T-cell (primary cell): ENCODE measurements at places on chromosomes 6 and 20. TPM values are rescaled to one million over a fixed set of nuclear protein-coding genes. Genes with fewer than 3 reads are reported as not detected.
A peak's percentile ranks its signal among the peaks of the same experiment; 100 is the strongest.

GRCh38 chr6:13814938-13815575, 700 bp upstream of the MCUR1 start:
- no peak for DNase-seq
- H3K36me3 ChIP-seq = no peaks in the 10 kb centered on the region
- H3K27ac ChIP-seq = peak overlapping the region; percentile 55
- H3K27me3 ChIP-seq = no peaks in the 10 kb centered on the region
- H3K4me1 ChIP-seq = peaks cover 12% of the 10 kb centered on the region
- H3K4me3 ChIP-seq = peak overlapping the region; percentile 42

GRCh38 chr20:926670-927069, 10.5 kb upstream of the ANGPT4 start:
- H3K27me3 ChIP-seq = peaks cover 11% of the 10 kb centered on the region
- no peak for DNase-seq
- H3K4me3 ChIP-seq = no peak overlapping the region
- no peak overlapping the region for H3K27ac ChIP-seq

DNA sequence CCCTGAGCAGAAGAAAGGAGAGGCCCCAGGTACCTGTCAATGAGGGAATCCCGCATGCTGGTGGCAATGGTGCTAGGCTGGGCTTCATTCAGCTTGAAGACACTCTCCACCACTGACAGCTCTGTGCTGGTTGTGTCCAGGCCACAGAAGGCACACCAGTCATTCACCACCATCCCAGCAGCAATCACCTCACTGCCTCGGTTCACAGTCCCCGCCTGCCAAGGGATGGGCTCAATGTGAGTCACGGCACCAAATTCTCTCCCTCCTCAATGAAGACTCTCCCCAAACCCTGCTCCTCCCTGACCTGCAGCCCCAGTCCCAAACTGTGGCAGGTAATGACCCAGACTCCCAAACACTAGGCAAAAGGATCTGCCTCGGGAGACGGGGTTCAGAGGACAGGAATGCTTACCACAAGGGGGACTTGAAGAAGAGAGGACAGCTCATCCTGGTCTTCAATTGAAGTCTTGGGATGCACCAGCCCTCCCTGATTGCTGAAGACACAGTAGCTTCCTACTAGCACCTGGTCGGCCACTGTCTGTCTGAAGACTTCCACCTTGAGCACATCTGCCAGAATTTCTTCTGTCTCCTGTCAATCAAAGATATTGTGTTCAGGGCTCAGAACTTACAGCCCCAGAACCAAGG, 1.7 kb upstream of the MMP24OS start:
- H3K27me3 ChIP-seq = no peaks in the 10 kb centered on the region
- peaks cover 6% of the 10 kb centered on the region for H3K4me1 ChIP-seq
- no peak overlapping the region for H3K4me3 ChIP-seq

- H3K27ac ChIP-seq = peak overlapping the region; percentile 64
- H3K27me3 ChIP-seq = no peaks in the 10 kb centered on the region
- H3K4me1 ChIP-seq = peaks cover 20% of the 10 kb centered on the region
- H3K36me3 ChIP-seq = no peaks in the 10 kb centered on the region
- peak; percentile 5 for DNase-seq
Observed at GRCh38 chr6:34792605-34793500, 970 bp downstream of the BLTP3A start.

Gene POFUT1
- 18.5 TPM for total RNA-seq

DNA sequence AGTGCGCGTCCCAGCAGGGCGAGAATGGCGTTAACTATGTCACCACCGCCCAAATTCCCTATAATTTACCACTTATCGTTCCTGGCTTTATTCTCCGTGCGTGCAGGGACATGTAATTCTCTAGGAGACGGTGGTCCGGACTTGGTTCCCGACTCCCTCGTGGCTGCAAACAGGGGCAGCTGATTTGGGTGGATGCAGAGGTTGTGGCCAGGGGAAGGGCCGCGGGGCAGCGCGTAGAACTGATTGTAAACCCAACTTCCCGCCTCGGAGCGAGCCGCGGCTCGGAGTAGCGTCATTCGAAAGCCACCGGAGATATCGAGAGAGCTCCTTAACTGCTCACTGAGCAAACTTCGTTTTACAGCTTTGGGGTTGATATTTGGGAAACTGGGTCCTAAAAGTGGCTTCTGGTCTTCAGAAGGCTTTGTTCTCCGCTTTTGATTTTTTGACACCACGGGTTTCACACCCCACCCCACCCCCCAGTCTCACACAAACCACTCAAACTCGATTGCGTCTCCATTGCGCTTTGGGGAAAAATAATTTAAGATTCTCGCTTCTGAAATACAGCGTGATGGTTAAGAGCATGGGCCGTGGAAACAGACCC, 17.5 kb upstream of the ZSCAN9 start:
- peaks cover 37% of the 10 kb centered on the region for H3K27me3 ChIP-seq
- no peak for DNase-seq
- H3K4me1 ChIP-seq = peaks cover 22% of the 10 kb centered on the region
- no peak overlapping the region for H3K27ac ChIP-seq

Gene RAET1G
- total RNA-seq = not detected

Gene POM121L2
- not detected for total RNA-seq

- H3K4me1 ChIP-seq = peaks cover 6% of the 10 kb centered on the region
- H3K27me3 ChIP-seq = no peaks in the 10 kb centered on the region
- DNase-seq = no peak
- no peak overlapping the region for H3K4me3 ChIP-seq
- H3K36me3 ChIP-seq = no peaks in the 10 kb centered on the region
- no peak overlapping the region for H3K27ac ChIP-seq
Observed at GRCh38 chr6:47483516-47483852, 5.9 kb downstream of the CD2AP start.

- peak overlapping the region; percentile 98 for H3K4me3 ChIP-seq
- H3K27me3 ChIP-seq = no peaks in the 10 kb centered on the region
- no peak overlapping the region for H3K27ac ChIP-seq
- DNase-seq = no peak
- no peaks in the 10 kb centered on the region for H3K36me3 ChIP-seq
- peaks cover 44% of the 10 kb centered on the region for H3K4me1 ChIP-seq
Observed at GRCh38 chr6:122400462-122401089, 1.1 kb downstream of the HSF2 start.

DNA sequence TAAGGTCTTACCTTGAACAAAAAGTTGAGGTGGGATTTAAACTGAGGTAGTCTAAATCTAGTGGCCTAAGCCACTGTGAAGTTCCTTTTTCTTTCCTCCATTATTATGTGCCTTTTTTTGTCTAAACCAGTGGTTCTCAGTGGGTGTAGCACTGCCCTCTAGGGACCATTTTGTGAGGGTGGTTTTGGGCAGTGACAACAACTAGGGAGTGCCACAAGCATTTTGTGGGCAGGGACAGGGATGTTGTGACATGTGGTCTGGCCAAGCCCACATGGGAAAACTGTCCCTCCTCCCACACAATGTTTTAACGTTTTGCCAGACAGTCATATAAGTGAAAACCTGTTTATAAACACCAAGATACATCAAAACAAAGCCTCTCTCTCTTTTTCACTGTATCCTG, 899.4 kb upstream of the FLRT3 start:
- H3K4me1 ChIP-seq = no peaks in the 10 kb centered on the region
- H3K27ac ChIP-seq = no peak overlapping the region
- H3K27me3 ChIP-seq = no peaks in the 10 kb centered on the region
- no peak for DNase-seq
- no peak overlapping the region for H3K4me3 ChIP-seq
- H3K36me3 ChIP-seq = no peaks in the 10 kb centered on the region

- peaks cover 5% of the 10 kb centered on the region for H3K4me1 ChIP-seq
- H3K36me3 ChIP-seq = no peaks in the 10 kb centered on the region
- H3K27ac ChIP-seq = no peak overlapping the region
- no peak overlapping the region for H3K4me3 ChIP-seq
- DNase-seq = no peak
Observed at GRCh38 chr6:148854096-148854495, 107.3 kb downstream of the UST start.

DNA sequence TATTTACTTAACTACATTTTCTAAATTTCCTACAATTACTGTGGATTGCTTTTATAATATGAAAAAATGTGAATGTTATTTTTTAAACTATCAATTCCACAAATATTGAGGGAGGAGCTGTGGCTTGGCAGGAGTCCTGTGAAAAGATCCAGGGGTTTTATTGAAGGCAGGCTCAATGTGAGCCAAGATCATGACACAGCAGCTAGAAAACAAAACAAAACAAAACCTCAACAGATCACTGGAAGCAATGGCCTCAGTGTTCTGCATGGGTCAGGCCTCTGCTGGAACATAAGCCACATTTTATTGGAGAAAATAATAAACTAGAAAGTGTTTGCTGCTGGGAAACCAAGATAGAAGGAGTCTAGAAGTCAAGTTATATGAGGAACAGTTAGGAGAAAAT, 19.4 kb upstream of the RCAN2 start:
- H3K27me3 ChIP-seq = no peaks in the 10 kb centered on the region
- no peak for DNase-seq
- no peaks in the 10 kb centered on the region for H3K36me3 ChIP-seq
- no peaks in the 10 kb centered on the region for H3K4me1 ChIP-seq
- no peak overlapping the region for H3K4me3 ChIP-seq

GRCh38 chr6:144909753-144910285, 624.7 kb downstream of the UTRN start:
- H3K27ac ChIP-seq = no peak overlapping the region
- no peak for DNase-seq
- H3K4me3 ChIP-seq = no peak overlapping the region
- H3K36me3 ChIP-seq = no peaks in the 10 kb centered on the region

Gene VGLL2
- total RNA-seq = not detected

DNA sequence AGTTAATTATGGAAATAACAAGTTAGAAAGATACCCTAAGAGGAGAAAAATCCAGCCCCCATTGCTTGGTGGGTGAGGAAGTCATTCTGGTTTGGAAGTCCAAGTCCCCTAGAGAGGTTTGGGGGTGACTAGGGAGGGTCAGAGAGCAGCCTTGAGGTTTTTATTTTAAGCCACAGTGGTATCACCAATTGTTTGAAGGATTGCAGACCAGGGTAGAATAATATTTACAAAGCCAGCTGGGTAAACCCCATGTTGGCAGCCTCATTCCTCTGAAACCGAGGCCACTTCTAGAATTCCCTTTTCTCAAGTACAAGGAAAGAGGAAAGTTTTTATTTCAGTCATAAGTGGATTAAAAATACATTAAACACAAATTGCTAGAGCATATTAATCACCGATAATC, 99.7 kb downstream of the TMEM170B start:
- no peaks in the 10 kb centered on the region for H3K4me1 ChIP-seq
- no peak overlapping the region for H3K4me3 ChIP-seq
- H3K27ac ChIP-seq = no peak overlapping the region
- peaks cover 7% of the 10 kb centered on the region for H3K27me3 ChIP-seq

DNA sequence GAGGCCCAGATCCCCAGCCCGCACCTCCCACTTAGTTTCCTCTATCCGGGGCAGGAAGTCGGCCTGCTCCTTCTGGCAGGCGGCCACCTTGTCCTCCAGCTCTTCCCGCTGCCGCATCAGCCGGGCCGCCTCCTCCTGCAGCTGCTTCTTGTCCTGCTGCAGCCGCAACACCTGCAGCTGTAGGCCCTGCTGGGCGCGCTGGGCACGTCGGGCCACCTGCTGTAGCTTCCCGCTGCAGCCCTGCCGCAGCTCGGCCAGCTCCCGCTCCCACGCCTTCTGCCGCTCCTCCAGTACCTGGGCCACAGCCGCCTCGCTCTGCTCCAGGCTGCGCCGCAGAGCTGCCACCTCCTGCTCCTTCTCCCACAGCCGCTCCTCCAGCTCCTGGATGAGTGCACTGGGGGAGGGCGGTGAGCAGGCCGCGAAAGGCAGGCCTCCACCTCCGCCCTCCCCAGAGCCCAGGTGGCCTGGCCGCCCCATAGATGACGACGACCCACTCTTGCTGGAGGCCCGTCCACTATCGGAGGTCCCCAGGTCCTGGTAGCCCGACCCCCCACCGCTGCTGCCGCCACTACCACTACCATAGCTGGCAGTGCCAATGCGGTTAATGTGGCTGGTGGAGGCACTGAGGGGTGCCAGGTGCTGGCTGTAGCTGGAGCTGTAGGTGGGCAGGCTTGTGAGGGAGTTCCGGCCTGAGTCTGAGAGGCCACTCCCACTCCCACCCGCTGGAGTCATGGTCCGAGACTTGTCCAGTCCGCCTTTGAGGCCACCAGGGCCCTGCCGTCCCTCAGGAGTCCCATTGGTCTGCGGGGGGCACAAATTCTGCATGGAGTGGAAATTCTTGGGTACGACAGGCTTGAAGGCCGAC, 6.0 kb upstream of the FASTKD5 start:
- DNase-seq = no peak
- no peaks in the 10 kb centered on the region for H3K36me3 ChIP-seq
- no peaks in the 10 kb centered on the region for H3K4me1 ChIP-seq
- no peak overlapping the region for H3K27ac ChIP-seq

DNA sequence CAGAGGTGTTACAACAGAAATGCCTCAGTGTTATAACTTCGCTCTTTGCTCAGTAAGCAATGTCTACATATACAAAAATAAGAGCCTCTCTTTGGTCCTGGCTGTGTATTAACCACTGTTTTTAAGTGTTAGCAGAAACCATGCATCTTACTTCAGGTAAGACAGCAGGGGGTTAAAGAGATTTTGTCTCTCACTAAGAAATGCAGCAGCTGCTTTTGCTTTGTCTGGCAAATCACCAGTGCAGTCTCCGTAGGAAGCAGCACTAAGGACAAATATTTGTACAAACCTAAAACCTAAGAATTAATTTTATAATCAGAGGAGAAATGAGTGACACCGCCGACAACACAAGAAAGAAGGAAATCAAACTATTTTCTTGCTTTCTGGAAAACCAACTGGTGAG, 758 bp downstream of the SMIM28 start:
- H3K27me3 ChIP-seq = no peaks in the 10 kb centered on the region
- no peak for DNase-seq
- H3K36me3 ChIP-seq = no peaks in the 10 kb centered on the region
- H3K27ac ChIP-seq = no peak overlapping the region

GRCh38 chr6:149779644-149779963, 30.1 kb downstream of the PCMT1 start:
- no peaks in the 10 kb centered on the region for H3K27me3 ChIP-seq
- peaks cover 11% of the 10 kb centered on the region for H3K36me3 ChIP-seq
- no peak for DNase-seq
- no peak overlapping the region for H3K4me3 ChIP-seq
- H3K27ac ChIP-seq = no peak overlapping the region

Gene FBXL4
- total RNA-seq = 19.5 TPM

Gene FNDC1
- not detected for total RNA-seq

Gene C20orf144
- total RNA-seq = 0.26 TPM
